ENCODE measurements at places on chromosomes 5 and 9. TPM values are rescaled to one million over a fixed set of nuclear protein-coding genes. Genes with fewer than 3 reads are reported as not detected.

KLHL9 gene
- 8.8 TPM for polyA plus RNA-seq

EXD3 gene
- polyA plus RNA-seq, result 26.6 TPM

NOL8 gene
- polyA plus RNA-seq, result 13.2 TPM

MYOT gene
- polyA plus RNA-seq, result 5.8 TPM

CFAP157 gene
- not detected for polyA plus RNA-seq

FABP6 gene
- 2.1 TPM for polyA plus RNA-seq

GKAP1 gene
- polyA plus RNA-seq, result 6.0 TPM

INSL6 gene
- polyA plus RNA-seq, result not detected

PTPRD gene
- polyA plus RNA-seq, result 1.2 TPM

ERBIN gene
- polyA plus RNA-seq, result 31.9 TPM

PGGT1B gene
- polyA plus RNA-seq, result 8.0 TPM

SLC22A4 gene
- polyA plus RNA-seq, result 1.2 TPM

ANKRD20A1 gene
- 1.6 TPM for polyA plus RNA-seq

RAB3C gene
- polyA plus RNA-seq, result under 0.01 TPM

ITGA1 gene
- 8.0 TPM for polyA plus RNA-seq

AQP7 gene
- 8.6 TPM for polyA plus RNA-seq

RELL2 gene
- 10.5 TPM for polyA plus RNA-seq

SOX30 gene
- 0.12 TPM for polyA plus RNA-seq

TMC1 gene
- polyA plus RNA-seq, result not detected

ANKRD31 gene
- polyA plus RNA-seq, result 0.03 TPM

C5orf46 gene
- polyA plus RNA-seq, result not detected

KCNT1 gene
- 0.23 TPM for polyA plus RNA-seq

PCDHAC1 gene
- polyA plus RNA-seq, result not detected

PCDHGA2 gene
- not detected for polyA plus RNA-seq

HDAC3 gene
- 37.7 TPM for polyA plus RNA-seq
